ENCODE measurements at places on chromosomes 11 and 22. TPM values are rescaled to one million over a fixed set of nuclear protein-coding genes. Genes with fewer than 3 reads are reported as not detected.

HTR3A gene
- not detected for total RNA-seq

A4GALT gene
- total RNA-seq = 9.4 TPM

XBP1 gene
- total RNA-seq = 162 TPM

CADM1 gene
- total RNA-seq = 2.2 TPM

DCHS1 gene
- 4.3 TPM for total RNA-seq

CENPM gene
- 42.2 TPM for total RNA-seq

LRP5 gene
- 14.7 TPM for total RNA-seq

CABP4 gene
- total RNA-seq = not detected

BDNF gene
- 8.4 TPM for total RNA-seq

CEND1 gene
- total RNA-seq = 3.9 TPM

SLC22A9 gene
- not detected for total RNA-seq

PHF21A gene
- total RNA-seq = 15.3 TPM

MYOD1 gene
- not detected for total RNA-seq

CD6 gene
- total RNA-seq = not detected

RIN1 gene
- 54.7 TPM for total RNA-seq

PRAME gene
- not detected for total RNA-seq

All from bronchus fibroblast of lung (primary cell).